ENCODE measurements at places on chromosomes 16 and 17.
A peak's percentile ranks its signal among the peaks of the same experiment; 100 is the strongest.

GRCh38 chr17:78890498-78890897, 12.5 kb downstream of the CEP295NL start:
- DNase-seq: peak; percentile 49

- no peak for DNase-seq
Measured at GRCh38 chr17:55743103-55743679, 7.7 kb upstream of the PCTP start.

DNA sequence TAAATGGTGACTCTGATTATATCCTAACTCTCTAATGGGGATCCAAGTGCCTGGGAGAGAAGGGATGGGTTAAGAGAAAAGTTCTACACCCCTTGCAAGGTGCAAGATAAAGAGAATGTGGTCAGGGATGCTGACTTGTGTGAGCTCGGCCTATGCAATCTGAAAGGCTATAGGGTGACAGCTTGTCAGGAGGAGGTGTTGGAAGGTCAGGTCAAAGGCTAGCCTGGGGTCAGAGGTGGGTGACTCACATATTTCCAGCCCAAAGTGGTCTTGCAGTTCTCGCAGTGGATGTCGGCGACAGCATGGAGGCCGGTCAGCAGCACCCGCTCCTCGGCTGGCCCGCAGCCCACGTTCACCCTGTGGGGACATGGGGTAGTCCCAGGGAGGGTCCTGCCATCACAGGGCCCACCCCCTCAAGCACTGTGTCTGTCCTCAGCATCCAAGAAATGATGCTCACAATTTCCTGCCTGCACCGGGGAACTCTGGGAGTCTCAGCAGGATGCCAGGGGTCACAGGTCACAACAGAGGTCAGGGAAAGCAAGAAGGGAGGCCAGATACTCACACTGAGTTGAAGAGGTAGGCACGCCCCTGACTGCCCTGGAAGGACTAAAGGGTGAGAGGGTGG, 1.4 kb downstream of the YPEL3 start:
- no peak for DNase-seq

GRCh38 chr17:28505986-28506665, at the start of gene FOXN1:
FOXN1 (plus strand) TSS chr17:28506348; CDS start chr17:28523970, 17,622 bp downstream.
- DNase-seq: no peak

DNA sequence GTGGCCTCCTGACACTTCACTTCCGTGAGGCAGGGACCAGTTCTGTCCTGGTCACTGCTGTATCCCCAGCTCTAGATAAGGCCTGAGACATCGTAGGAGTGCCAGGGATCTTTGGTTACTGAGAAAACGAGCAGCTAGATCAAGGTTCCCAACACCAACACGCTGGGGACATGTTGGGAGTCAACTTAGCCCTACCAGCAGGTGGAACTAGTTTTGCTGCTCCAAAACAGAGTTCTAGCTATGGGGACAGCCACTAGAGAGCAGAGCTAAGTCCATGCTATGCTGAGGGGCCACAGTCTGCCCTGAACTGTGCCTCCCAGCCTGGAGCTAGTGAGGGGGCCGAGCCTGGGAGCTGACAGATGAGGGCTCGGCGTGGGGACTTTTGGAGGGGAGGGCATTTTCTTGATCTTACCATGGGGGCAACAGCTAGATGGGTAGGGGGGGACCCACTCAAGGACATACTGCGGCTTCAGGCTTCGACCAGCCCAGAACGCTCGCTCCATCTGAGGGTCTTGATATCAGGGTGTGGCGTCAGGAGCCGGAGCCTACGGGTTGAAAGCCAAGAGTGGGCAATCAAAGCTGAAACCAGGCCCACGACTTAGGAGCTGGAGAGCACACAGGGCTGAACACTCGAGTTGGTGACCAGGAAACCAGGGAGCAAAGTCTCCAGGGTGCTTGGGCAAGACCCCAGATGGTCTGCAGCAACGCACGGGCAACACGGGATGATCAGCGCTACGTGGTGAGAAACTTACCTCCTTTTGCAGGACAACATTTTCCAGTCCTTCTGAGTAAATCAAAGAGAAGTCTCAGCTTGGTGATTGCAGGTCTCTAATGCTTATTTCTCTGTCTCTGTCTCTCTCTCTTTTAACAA, 13.4 kb downstream of the SNX20 start:
- DNase-seq: no peak

GRCh38 chr17:73103641-73104335, 11.3 kb upstream of the SLC39A11 start:
- DNase-seq: no peak

DNA sequence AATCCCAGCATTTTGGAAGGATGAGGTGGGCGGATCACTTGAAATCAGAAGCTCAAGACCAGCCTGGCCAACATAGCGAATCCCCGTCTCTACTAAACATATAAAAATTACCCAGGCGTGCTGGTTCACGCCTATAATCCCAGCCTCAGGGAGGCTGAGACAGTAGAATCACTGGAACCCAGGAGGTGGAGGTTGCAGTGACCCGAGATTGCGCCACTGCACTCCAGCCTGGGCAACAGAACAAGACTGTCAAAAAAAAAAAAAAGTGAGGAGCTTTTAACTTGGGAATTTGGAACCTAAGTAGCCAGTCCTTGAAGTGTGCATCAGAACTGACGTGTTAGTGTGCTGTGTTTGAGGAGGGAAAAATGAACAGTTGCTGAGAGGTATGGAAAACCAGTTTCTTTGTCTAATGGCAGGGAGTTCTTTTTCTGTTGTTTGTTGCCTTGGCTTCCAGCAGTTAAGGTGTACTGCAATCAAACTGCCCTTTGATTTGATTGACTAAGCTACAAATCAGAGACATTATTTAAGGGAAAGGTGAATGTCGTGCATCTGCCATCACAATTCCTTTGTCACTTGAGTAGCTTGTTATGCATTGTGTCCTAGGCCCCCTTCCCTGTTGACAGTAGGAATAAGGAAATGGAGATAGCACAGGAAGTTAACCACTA, 8.6 kb upstream of the DUSP14 start:
- DNase-seq: no peak

GRCh38 chr17:80254396-80255251, 6.0 kb upstream of the RNF213 start:
- no peak for DNase-seq

All from substantia nigra (tissue), 51 donors.